ENCODE measurements at places on chromosomes 13 and 19.

DNA sequence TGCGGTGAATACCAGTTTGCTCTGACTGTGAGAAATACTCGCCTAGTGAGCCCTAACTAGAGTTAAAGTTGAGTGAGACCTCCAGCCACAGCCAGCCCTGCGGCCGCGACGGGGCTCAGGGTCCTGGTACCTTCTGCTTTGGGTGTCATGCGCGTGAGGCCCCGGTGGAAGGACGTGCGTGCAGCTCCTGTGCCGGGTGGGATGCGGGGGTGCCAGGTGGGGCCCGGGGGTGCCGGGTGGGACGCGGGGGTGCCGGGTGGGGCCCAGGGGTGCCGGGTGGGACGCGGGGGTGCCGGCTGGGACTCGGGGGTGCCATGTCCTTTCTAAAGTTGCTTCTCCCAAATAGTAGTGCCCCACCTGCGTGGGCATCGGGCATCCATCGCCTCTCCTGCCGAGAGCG, 8.5 kb upstream of the TMPRSS9 start:
- DNase-seq, result no peak

DNA sequence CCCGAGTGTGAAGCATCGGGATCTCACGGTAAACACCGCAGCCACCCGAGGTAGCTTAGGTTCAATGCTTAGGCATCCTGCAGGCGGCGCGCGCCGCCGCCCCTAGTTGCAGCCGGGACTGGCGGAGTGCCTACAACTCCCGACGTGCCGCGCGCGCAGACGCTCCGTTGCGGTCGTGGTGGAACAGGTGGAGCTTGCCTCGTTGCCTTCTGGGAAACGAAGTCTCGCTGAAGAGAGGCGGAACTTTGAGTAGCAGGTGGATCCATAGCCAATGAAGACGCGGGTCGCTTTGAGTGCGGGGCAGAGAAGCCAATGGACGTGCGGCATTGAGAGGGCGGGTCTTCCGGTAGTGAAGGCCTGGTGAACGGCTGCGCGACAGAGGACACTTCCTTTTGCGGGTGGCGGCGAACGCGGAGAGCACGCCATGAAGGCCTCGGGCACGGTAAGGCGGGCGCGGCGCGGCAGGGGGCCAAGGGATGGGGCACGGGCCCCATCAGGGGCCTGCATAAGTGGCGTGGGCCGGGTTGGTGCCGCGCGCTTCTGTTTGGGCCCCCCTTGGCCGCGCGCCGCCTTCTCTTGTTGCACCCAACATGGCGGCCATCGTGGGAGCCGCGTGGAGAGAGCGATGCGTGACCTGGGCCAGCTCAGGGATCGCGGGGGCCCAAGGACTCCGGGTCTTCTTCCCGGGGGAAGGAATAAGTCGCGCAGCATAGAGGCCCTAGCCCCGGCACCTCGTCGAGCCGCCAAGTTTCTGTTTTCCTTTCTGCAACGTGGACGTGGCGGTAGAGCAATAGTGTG, at the start of gene RPL18A:
Gene RPL18A, plus strand, starts transcription at position 378 of the 798 bp plus-strand sequence. Its CDS starts 47 bp downstream, at position 425.
- peak; percentile 97 for DNase-seq

DNA sequence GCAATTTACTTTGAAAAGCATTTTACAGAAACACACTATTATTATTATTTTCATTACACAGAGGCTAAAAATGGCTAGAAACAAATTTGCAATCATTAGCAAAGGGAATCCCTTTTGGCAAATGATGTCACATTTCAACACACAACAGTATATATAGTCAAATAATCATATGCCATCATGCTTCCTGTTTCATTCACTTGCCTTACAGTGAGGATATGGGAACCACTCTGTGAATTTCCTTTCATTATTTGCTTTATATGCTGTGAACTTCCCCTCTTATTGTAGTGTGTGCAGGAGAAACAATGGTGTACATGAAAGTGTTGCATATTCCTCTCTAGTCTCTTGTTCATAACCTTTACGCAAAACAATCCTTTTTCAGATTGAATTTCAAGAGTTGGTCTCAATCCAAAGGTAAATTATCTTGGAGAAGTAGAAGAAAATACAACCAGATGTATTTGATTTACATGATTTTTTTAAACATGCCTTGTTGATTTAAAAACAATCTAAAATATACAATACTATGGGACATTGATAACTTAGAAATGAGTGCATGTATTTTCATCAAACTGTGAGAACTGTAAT, 657.3 kb downstream of the EFNB2 start:
- no peak for DNase-seq

DNA sequence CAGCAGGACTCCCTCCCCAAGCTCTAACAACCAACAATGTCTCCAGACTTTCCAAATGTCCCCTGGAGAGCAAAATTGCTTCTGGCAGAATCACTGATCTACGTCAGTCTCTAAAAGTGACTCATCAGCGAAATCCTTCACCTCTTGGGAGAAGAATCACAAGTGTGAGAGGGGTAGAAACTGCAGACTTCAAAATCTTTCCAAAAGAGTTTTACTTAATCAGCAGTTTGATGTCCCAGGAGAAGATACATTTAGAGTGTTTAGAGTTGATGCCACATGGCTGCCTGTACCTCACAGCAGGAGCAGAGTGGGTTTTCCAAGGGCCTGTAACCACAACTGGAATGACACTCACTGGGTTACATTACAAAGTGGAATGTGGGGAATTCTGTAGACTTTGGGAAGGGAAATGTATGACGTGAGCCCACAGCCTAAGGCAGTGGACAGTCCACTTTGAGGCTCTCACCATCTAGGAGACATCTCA, 6.2 kb upstream of the CEACAM5 start:
- DNase-seq, result no peak

Data from activated T-helper 1 cell treated with anti-CD3 and anti-CD28 coated beads, Interleukin-2, amount 50 U/mL, for 16 hours (primary cell).